ENCODE measurements at places on chromosomes 11 and 22.

GRCh38 chr11:78224906-78225420, 36.2 kb downstream of the USP35 start:
- no peak for DNase-seq

DNA sequence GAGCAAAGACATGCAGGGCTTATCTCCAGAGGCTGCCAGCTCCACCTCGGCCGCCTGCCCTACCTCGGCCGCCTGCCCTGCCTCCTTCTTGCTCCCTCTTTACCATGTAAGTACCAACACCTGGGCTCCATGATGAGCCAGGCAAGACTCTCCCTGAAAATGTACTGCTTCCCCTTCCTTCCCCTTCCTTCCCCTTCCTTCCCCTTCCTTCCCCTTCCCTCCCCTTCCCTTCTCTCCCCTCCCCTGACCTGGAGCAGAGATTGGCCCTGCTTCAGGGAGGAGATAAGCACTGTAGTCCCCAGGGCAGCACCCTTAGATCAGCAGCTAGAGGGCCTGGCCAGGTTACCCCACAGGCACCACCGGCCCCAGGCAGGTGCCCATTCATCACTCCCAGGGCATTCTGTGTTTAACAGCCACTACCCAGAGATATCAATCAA, 25.4 kb upstream of the ADORA2A start:
- DNase-seq = no peak

- no peak for DNase-seq
These were observed 24.1 kb downstream of the KCNE3 start for GRCh38 chr11:74443071-74443864.

DNA sequence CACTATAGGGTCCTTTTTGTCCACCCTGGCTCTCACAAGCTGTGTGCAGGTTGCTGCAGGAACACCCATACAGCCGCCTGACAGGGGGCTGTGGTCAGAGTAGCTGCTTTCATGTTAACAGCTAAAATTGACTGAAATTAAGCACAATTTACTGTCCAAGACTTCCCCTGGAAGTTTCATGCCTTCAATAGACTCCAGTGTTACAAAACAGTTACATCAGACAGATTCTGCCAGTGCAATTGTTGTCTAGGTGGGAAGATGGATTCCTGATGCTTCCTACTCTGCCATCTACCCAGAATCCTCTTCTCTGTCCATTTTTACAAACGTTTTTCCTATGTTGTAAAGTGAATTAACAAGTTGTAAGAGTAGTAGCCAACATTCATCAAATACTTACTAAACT, 5.3 kb upstream of the TSKU start:
- no peak for DNase-seq

DNA sequence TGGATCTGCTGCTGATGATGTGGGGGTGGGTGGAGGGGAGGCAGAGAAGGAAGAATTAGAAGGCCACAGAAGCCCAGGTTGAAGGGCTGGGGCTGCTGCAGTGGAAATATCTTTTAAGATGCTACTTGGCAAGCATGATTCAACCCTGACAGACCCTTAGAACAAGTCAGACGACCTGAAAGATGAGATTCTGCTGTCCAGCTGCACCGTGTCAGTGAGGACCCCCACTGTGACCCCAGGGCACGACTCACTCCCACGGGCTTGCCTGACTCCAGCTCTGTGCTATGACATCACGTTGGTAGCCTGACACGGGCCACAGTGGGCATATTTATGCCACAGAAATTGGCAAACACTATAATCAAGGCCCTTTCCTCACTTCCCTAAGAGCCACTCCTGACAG, 36.0 kb downstream of the LRFN4 start:
- no peak for DNase-seq

- no peak for DNase-seq
These were observed 57.9 kb downstream of the SHISAL1 start for GRCh38 chr22:44254811-44255210.

- no peak for DNase-seq
These were observed 14.4 kb downstream of the CABIN1 start for GRCh38 chr22:24025475-24025874.

DNA sequence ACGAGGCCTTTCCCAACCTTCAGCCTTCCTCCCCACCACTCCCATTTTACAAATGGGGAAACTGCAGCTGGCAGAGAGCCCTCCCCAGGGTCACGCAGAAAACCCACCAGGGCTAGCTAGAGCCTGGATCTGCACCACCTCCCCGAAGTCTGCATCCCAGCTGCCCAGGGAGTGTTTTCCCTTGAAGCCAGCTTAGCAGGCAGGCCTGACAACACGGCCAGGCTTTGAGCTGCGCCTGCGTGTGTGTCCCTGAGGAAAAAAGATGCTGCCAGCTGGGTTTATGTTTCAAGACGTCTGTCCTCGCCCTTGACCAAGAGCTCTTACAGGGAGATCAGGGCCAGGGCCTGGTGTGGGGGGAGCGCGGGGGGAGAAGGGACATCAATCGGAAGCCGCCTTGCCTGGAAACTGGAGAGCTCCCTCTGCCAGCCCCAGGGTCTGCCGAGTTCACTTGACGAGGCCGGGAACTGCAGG, 20.3 kb downstream of the WNT11 start:
- DNase-seq = no peak

DNA sequence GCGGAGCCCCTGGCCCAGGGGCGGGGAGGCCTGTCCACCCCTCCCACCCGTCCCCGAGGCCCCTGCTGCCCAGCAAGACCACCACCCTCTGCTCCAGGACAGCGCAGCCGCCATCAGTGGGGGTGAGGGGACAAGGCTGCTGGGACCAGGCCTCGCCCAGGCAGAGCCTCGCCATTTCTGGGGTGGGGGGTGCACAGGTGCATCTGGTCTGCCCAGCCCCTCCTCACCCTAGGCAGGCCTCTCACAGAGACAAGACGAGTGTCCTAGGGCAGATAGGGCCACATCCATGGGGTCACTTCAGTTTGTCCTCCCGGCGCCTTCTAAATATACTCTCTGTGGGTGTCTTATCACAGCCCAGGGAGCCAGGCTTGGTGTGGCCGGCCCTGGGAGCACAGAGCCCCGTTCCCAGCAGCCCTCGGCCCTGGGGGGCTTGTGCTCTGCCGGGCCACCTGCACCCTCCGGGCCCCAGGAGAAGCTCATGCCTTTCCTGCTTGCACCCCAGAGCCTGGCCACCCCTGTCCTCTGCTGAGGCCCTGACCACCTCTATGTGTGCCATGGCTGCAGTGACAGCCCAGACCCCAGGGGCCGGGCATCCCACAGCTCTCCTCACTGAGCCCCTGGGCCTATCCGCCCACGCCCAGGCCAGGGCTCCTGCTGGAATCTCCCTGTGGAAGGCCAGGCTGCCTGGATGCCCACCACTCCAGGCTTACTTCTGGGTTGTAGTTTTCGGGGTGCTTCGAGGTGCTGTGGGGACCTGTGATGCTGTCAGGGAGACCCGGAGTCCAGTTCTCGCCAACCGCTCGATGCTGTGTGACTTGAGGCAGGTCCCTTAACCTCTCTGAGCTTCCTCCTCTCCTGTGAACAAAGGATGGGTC, 70.8 kb downstream of the KCNQ1 start:
- DNase-seq = no peak

GRCh38 chr11:2400762-2401435, 349 bp downstream of the TSSC4 start:
- no peak for DNase-seq

GRCh38 chr11:45078236-45079074, 68.0 kb upstream of the PRDM11 start:
- DNase-seq = no peak

GRCh38 chr11:20011307-20011951, 148.8 kb downstream of the DBX1 start:
- DNase-seq = no peak

DNA sequence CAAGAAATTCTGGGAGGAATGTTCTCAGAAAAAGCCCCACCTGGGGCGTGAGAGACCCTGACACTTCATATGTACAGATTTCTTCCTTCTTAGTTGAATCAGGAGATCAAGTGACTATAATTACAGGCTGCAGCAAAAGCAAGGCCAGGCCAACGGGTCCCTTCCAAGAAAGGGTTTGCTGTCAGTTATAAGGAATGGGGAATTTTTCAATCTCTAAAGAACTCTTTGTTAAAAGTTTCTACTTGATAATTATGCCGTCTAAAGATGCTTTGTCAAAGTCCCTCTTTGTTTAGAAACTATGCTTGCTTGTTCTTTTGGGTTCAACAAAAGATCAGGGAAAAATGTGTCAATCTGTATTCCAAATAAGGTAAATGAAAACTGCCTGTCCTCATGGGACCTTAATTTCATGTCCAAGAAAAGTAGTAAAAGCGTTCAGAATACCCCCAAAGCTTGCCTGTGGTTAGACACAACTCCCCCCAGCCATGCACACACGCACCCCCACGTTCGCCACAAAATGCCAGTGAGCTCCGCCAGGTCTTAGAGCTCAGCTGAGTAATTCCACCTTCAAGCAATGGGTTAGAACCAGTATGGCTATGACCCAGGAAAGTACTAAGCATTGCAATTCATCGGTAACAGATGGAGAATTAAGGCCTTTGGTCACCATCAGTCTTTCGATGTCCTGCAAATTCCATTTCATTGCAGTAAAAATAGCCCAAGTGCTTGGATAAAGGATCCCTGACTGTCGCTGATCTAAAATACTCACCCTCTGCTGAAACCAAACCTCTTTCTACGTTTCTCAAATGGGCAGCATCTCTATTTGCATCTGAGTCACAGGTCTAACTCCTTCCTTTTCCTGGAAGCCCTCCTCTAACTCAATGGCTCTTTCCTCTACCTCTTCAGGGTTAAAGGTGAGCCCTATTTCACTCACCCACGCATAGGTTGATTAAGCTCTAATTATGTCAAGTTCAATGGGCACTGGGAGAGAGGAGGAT, 419.2 kb upstream of the SYN3 start:
- DNase-seq = no peak

DNA sequence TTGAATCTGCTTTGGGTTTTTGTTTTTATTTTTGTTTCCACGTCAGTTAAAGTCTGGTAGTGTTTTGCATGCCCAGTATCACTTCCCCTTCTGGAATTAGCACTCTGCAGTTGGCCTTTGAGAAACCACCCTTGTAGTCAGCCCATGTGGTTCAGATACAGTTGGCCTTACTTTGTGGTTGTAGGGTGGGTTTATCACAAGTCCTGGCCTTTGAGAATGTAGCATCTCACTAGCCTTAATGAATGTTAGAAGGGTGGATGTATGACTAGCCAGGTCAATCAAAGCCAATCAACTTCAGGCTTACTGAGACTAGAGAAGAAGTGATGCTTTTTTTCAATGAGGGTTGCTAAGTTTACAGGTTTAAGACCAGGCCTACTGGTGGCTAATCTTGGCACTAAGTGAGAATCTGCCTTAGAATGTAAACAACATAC, 19.8 kb downstream of the ARL14EP start:
- no peak for DNase-seq
